ENCODE measurements at places on chromosomes 5 and 9.

GRCh38 chr5:158819840-158820620 is 279.7 kb downstream of the EBF1 start:
- H3K4me3 ChIP-seq: no peak overlapping the region
- no peak overlapping the region for H3K27ac ChIP-seq
- peaks cover 11% of the 10 kb centered on the region for H3K4me1 ChIP-seq
- DNase-seq: no peak
- H3K27me3 ChIP-seq: peaks cover 63% of the 10 kb centered on the region
- no peaks in the 10 kb centered on the region for H3K36me3 ChIP-seq

DNA sequence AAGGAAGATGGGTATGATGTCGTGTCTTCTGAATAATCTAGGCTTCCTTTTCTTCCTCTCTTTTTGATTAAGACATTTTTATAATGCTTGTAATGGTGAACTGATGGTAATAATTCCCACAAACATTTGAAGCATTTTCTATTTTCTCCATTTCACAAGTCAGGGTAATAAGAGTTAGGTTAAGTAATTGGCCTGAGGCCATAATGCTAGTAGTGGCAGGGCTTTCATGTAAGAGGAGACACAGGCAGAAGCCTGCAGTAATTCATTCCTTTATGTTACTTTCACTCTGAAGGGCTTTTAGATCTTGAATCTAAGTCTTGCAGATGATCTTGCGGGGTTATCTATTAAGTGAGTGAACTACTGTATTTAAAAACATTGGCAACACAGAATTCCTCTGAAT is 374.9 kb downstream of the MAT2B start:
- H3K27ac ChIP-seq: no peak overlapping the region
- no peak for DNase-seq
- no peaks in the 10 kb centered on the region for H3K27me3 ChIP-seq
- H3K4me3 ChIP-seq: no peak overlapping the region

- peaks cover 32% of the 10 kb centered on the region for H3K4me1 ChIP-seq
- H3K36me3 ChIP-seq: no peaks in the 10 kb centered on the region
- peaks cover 23% of the 10 kb centered on the region for H3K27me3 ChIP-seq
- no peak overlapping the region for H3K27ac ChIP-seq
- no peak overlapping the region for H3K4me3 ChIP-seq
Measured at GRCh38 chr9:81556923-81557322, 132.4 kb downstream of the TLE1 start.

DNA sequence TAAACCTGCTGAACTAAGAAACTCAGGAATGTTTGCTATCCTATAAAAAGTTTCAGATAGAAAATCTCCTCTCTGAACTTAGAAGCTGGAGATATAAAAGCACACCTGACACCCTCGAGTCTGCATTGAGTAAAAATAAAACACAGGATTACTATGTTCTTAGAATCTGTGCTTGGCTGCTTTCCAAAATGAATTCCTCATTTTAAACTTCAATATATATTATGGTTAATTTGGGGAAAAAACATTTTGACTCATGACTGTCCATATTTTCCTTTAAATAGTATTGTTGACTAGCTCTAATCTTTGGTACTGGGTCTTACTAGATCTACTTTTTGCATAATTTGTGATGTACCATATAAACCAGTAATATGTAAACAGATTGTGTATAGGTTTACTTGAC is 36.7 kb downstream of the FBXW2 start:
- no peak for DNase-seq
- H3K27me3 ChIP-seq: no peaks in the 10 kb centered on the region
- peak overlapping the region; percentile 48 for H3K27ac ChIP-seq
- no peak overlapping the region for H3K4me3 ChIP-seq
- no peaks in the 10 kb centered on the region for H3K36me3 ChIP-seq
- no peaks in the 10 kb centered on the region for H3K4me1 ChIP-seq

- peaks cover 5% of the 10 kb centered on the region for H3K36me3 ChIP-seq
- H3K27me3 ChIP-seq: no peaks in the 10 kb centered on the region
- DNase-seq: no peak
- peak overlapping the region; percentile 96 for H3K27ac ChIP-seq
Measured at GRCh38 chr9:128276574-128277270, 646 bp downstream of the SWI5 start.

- H3K27ac ChIP-seq: no peak overlapping the region
- H3K4me1 ChIP-seq: peaks cover 4% of the 10 kb centered on the region
- DNase-seq: no peak
- peaks cover 41% of the 10 kb centered on the region for H3K27me3 ChIP-seq
- no peaks in the 10 kb centered on the region for H3K36me3 ChIP-seq
- no peak overlapping the region for H3K4me3 ChIP-seq
Measured at GRCh38 chr5:7425830-7426229, 29.9 kb downstream of the ADCY2 start.

DNA sequence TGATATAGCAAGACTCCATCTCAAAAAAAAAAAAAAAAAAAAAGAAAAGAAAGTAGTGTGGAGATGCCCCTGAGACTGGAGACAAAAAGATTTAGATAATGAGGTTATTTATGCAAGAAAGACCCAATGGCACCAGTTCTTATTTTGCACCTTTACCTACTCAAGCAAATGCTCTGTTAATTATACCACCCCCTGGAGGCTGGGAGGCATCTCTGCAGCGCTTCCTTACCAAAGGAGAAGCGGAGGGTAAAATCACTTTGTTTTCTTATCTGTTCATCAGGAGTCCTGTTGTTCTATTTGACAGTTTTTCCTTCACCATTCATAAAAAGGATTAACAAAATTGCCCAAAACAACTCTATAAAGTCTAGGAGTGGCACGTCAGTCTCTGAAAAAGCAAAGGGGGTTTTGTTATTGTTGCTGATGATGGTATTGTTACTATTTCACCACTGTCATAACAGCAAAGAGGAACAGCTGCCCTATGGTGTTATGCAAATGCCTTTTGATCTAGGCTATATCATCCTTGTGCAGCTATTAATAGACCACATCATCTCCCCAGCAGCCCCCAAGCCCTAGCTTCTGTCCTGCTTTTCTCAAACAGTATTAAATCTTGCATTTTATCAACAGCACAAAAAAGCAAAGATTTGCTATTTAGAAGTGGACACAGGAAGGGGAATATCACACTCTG is 174.0 kb downstream of the PALM2AKAP2 start:
- DNase-seq: no peak
- H3K36me3 ChIP-seq: no peaks in the 10 kb centered on the region
- peaks cover 10% of the 10 kb centered on the region for H3K27me3 ChIP-seq
- H3K4me1 ChIP-seq: no peaks in the 10 kb centered on the region

DNA sequence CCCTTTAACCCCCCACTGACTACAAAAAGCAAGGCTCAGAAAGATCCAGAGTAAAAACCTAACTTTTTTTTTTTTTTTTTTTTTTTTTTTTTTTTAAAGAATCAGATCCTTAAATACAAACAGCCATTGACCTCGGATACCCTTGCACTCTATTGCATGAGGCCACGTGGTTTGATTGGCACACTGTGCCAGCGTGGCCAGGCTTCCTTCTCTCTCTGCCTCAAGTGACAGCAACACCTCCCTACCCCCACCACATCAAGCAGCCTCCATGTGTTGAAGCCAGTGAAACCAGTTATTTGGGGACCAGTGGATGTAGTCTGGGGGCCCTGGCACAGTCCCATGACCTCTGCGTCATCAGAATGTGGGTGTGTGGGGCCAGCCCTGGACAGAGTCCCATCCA is 71.4 kb downstream of the OTULIN start:
- H3K27ac ChIP-seq: peak overlapping the region; percentile 62
- no peak for DNase-seq
- peaks cover 6% of the 10 kb centered on the region for H3K36me3 ChIP-seq
- no peaks in the 10 kb centered on the region for H3K4me1 ChIP-seq

DNA sequence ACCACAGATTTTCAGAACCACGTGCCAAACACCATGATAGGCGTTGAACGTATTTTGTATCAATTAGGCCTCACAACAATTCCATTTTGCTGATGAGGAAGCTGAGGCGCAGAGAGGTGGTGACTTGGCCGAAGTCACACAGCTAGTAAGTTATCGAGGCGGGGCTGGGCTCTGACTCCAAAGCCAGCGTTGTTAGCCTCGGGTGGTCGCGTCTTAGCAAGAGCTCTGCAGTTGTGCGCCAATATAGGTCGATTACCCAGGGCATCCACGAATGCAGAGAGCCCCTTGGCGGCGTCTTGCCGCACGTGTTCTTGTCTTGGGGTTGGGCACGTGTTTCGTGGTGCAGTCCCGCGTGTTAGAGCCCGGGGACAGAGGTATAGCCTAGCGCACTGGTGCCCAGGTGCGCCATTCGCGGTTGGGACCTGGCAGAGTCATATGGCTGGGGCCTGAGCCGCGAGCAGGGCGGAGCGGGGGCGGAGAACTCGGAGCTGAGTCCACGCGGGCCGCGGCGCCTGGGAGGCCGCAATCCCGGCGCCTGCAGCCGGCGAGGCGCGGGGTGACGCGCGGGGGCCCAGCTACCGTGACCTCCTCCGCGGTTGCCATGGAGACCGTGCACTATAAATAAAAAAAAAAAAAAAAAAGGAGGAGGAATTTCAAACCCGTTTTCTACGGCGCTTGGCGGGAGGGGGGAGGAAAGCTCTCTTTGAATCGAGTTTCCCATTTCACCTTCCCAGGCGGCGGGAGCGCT is 62.3 kb downstream of the CXXC5 start:
- H3K4me1 ChIP-seq: peaks cover 26% of the 10 kb centered on the region
- H3K4me3 ChIP-seq: peak overlapping the region; percentile 61
- peak overlapping the region; percentile 82 for H3K27ac ChIP-seq
- no peaks in the 10 kb centered on the region for H3K36me3 ChIP-seq
- peaks cover 19% of the 10 kb centered on the region for H3K27me3 ChIP-seq

- peak within 1 kb of the TSS; percentile 56 for H3K27ac ChIP-seq
- H3K36me3 ChIP-seq: no peaks in the 10 kb centered on the region
- H3K27me3 ChIP-seq: peaks cover 25% of the 10 kb centered on the region
- H3K4me1 ChIP-seq: peaks cover 12% of the 10 kb centered on the region
- peak within 1 kb of the TSS; percentile 78 for H3K4me3 ChIP-seq
Measured at GRCh38 chr5:140925806-140926442, at the start of gene PCDHAC1. Gene PCDHAC1, plus strand, starts transcription at chr5:140926299. Its CDS starts 594 bp downstream, at chr5:140926893.

DNA sequence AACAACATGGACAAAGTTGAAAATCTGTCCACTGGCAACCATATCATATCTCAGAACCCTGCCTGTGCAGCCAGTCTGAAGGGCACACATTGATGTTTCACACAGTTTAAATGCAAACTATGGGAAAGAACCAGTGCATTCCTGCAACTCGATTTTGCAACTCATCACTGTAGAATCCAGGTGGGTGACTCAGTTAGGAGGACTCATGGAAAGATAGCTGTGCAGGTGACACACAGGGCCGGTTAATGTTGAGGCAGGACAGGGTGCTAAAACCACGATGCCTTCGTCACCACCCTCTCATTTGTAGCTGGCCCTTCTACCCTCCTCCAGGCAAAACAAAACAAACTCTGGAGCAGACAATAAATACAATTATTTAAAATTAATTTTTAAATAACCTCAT is 62.8 kb downstream of the TLE1 start:
- peaks cover 10% of the 10 kb centered on the region for H3K36me3 ChIP-seq
- peaks cover 40% of the 10 kb centered on the region for H3K4me1 ChIP-seq
- no peak overlapping the region for H3K4me3 ChIP-seq
- no peak overlapping the region for H3K27ac ChIP-seq

DNA sequence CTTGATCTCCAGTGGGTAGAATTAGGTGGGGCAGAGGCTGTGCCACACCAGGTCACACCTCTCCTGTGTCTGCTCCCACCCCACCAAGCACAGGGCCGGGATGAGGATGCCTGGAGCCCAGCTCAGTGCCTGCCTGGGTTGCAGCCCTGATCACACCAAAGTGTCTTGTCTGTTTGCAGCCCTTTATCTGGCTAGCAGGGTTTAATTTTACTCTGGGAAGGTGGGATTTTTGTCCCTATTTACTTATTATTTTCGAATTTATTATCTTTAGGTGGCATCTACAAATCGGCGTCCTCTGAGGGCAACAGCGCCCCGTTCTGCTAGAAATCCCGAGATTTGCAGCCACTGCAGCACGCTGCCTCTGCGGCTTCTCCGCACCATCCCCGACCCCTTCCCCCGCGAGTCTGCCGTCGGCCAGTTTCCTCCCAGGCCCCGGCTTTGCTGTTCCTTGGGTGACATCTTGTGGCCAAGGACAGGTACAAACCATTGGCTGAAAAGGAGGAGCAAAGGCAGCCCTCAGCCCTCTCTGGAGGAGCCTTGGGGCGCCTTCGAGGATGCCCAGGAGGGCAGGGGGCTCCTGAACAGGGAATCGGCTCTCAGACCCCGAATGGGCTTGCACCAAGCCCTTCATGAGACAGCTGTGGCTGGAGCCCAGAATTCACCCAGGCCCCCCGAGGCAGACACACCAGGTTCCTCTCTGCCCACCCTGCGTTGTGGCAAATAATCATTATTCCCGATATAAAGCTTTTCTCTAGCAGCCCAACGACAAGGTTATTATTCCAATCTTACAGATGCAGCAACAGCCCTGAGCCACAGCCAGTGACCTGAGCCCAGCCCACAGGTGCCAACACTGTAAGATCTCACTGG is 113.0 kb downstream of the GAPVD1 start:
- H3K27me3 ChIP-seq: peaks cover 18% of the 10 kb centered on the region
- peak overlapping the region; percentile 50 for H3K4me3 ChIP-seq
- peak; percentile 66 for DNase-seq
- no peak overlapping the region for H3K27ac ChIP-seq
- H3K4me1 ChIP-seq: peaks cover 2% of the 10 kb centered on the region
- no peaks in the 10 kb centered on the region for H3K36me3 ChIP-seq

DNA sequence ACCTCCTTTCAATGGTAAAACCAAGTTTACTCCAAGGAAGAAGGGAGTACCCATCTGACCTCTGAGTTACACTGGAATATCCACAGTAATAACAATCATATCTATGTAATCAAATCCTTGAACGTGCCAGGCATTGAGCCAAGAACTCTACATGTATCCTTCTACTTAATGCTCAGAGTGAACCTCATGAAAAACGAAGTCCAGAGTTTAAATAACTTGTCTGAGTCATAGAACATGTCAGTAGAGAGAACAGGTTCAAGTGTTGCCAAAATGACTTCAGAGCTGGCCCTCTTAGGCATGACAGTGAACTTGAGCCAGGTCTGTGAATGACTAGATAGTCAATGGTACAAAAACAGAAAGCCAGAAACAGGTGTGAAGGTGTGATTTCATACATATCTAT is 164.1 kb upstream of the ZNF618 start:
- H3K27me3 ChIP-seq: peaks cover 6% of the 10 kb centered on the region
- H3K36me3 ChIP-seq: peaks cover 2% of the 10 kb centered on the region
- H3K4me3 ChIP-seq: no peak overlapping the region
- no peak overlapping the region for H3K27ac ChIP-seq

GRCh38 chr5:157290981-157291711 is 25.2 kb downstream of the CYFIP2 start:
- peaks cover 20% of the 10 kb centered on the region for H3K4me1 ChIP-seq
- no peaks in the 10 kb centered on the region for H3K27me3 ChIP-seq
- peaks cover 30% of the 10 kb centered on the region for H3K36me3 ChIP-seq
- DNase-seq: no peak
- no peak overlapping the region for H3K4me3 ChIP-seq

DNA sequence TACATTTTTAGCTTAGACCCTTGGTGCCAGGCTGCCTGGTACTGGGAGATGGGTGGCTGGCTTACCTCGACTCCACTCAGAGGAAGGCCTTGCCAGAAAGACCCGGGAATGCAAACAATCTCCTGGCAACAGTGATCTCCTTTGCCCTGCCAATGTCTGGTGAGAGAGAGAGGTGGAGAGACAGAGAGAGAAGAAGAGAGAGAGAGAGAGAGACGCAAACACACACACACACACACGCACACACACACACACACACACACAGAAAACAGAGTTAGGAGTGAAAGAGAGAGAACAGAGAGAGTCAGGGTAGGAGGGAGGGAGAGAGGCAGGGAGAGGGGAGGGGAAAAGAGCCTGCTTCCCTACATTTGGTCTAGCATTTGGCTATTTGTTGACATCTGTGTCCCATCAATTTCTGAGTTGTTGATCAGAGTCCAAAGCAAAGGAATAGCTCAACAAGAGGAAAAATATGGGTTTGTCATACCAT is 181.6 kb upstream of the MAP1B start:
- no peaks in the 10 kb centered on the region for H3K4me1 ChIP-seq
- DNase-seq: no peak
- no peaks in the 10 kb centered on the region for H3K36me3 ChIP-seq

Measured in progenitor cell of endocrine pancreas (in vitro differentiated cells).